Activated T-cell treated with anti-CD3 and anti-CD28 coated beads for 1 hour (primary cell): ENCODE measurements at places on chromosomes 11 and 22.

DNA sequence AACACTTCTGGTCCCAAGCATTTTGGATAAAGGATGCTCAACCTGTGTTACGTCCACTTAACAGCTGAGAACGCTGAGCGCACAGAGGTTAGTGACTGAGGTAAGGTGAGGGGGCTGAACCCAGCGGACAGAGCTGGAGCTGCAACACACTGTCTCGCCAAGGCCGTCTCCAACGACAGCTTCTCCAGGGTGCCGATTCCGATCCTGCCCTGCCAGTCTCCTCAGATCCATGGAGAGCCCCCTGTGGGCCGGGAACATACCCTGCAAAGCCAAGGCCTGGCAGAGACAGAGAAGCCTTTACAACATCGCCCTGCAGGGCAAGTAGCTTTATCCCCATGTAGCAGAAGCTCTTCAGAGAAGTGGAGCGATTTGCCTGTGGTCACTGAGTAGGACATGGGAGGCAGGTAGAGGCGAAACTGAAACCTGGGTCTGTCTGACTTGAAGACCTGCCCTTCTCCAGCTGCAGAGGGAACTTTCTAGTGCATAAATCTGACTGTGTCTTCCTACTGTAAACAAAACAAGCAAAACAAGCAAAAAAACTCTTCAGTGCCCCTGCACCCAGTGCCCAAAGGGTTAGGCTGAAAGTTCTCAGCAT lies 72.8 kb downstream of the SCUBE1 start:
- no peak for DNase-seq

GRCh38 chr11:76615950-76616349 lies 54.6 kb downstream of the LRRC32 start:
- no peak for DNase-seq

- no peak for DNase-seq
These were observed 16.6 kb upstream of the APOL3 start for GRCh38 chr22:36177160-36177559.

DNA sequence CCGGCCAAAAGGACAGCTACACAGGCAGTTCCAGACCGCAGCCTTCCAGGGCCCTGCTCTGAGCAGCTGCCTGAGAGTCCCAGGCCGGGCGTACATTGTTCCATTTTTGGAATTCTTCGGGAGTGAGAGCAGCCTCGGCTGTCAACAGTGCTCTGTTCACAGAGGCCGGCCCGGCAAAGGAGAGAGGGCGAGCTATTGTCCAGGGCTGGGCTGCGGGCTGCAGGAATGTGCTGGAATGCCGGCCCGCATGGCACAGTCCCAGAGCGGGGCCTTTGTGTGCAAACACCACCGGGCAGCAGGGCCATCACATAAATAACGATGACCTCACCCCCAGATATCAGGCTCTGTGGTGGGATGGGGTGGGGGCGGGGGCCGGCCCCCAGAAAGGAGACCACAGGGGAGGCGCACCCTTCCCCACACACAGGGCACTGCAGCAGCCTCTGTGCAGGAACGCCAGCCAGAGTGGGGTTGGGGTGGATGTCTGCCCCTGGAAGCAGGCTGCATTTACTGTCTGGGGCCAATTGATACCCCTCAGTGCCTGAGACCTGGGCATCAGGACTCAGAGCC lies 15.8 kb downstream of the LINC01488 start:
- no peak for DNase-seq

GRCh38 chr11:122963961-122964360 lies 17.7 kb downstream of the BSX start:
- no peak for DNase-seq

GRCh38 chr11:1293619-1294015 lies 15.8 kb downstream of the TOLLIP start:
- DNase-seq = no peak

GRCh38 chr11:116731097-116731761 lies 41.6 kb downstream of the BUD13 start:
- DNase-seq = no peak
